ENCODE measurements at places on chromosomes 13 and 19. TPM values are rescaled to one million over a fixed set of nuclear protein-coding genes. Genes with fewer than 3 reads are reported as not detected.

RYR1 gene
- polyA plus RNA-seq, result 5.4 TPM

CXCL17 gene
- polyA plus RNA-seq, result 0.20 TPM

ZSCAN1 gene
- 3.0 TPM for polyA plus RNA-seq

SEMA6B gene
- 3.1 TPM for polyA plus RNA-seq

- DNase-seq, result no peak
Measured at GRCh38 chr19:16585094-16585801, 13.0 kb upstream of the SLC35E1 start.

- no peak for DNase-seq
Measured at GRCh38 chr19:46373491-46374359, 26.8 kb downstream of the PPP5C start.

DNA sequence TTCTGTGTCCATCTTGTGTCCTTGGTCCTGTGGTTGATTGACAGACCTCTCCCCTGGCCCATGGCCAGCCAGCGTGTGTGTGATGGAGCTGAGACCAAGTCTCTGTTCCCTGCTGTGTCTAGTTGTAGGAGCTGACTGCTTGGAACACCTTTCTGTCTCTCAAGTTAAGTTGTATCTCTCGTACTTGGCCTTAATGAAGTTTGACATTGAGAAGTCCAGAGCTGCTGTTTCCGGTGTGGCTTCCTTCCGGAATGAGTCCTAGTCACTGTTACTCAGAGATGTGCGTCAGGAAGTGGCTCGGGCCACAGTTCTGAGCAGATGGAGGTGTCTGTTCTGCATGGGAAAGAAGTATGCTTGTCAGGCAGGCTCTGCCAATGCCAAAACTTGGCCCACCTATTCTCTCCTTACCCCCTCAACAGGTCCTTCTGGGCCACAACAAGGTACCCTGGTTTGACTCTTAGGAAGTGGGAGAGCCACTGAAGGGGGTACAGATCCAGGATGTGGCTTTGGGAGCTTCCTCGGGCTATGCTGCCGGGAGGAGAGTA is 54.3 kb downstream of the GATAD2A start:
- DNase-seq, result no peak
